Tibial artery (tissue), 4 donors: ENCODE measurements at places on chromosomes 5 and 9.
A peak's percentile ranks its signal among the peaks of the same experiment; 100 is the strongest.

GRCh38 chr5:10056228-10056760 is 193.4 kb downstream of the ATPSCKMT start:
- no peaks in the 10 kb centered on the region for H3K36me3 ChIP-seq
- H3K27me3 ChIP-seq = no peaks in the 10 kb centered on the region
- H3K27ac ChIP-seq = no peak overlapping the region
- no peak for DNase-seq
- H3K4me3 ChIP-seq = no peak overlapping the region
- H3K4me1 ChIP-seq = no peaks in the 10 kb centered on the region

- H3K36me3 ChIP-seq = no peaks in the 10 kb centered on the region
- H3K4me1 ChIP-seq = peaks cover 19% of the 10 kb centered on the region
- no peak for DNase-seq
- no peak overlapping the region for H3K4me3 ChIP-seq
- no peaks in the 10 kb centered on the region for H3K27me3 ChIP-seq
Measured at GRCh38 chr5:123517476-123517875, 5.5 kb downstream of the CSNK1G3 start.

GRCh38 chr5:1322955-1323802 is 21.7 kb downstream of the CLPTM1L start:
- H3K4me3 ChIP-seq = no peak overlapping the region
- peak; percentile 8 for DNase-seq
- H3K36me3 ChIP-seq = peaks cover 76% of the 10 kb centered on the region
- H3K4me1 ChIP-seq = peaks cover 6% of the 10 kb centered on the region
- H3K27ac ChIP-seq = no peak overlapping the region

DNA sequence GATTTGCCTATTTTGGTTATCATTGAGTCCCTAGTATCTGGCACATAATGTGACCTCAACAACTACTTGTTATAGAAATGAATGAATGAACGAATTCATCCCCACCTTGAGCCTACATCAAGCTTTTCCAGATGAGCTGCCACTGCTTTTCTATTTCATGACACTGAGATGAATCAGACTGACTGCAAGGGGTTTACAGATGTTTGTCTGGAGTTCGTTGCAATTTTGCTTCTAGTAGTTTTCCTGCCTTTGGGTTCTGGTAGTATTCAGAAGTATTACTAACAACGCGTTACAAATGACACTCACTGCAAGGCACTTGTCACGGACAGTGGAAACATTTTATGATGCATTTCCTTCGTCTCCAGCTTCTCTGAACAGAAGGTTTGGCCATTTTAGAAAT is 222.3 kb downstream of the CD180 start:
- no peak for DNase-seq

GRCh38 chr5:494667-495255 is 29.5 kb downstream of the SLC9A3 start:
- H3K4me1 ChIP-seq = no peaks in the 10 kb centered on the region
- H3K27me3 ChIP-seq = peaks cover 82% of the 10 kb centered on the region
- no peak overlapping the region for H3K4me3 ChIP-seq
- no peak for DNase-seq

DNA sequence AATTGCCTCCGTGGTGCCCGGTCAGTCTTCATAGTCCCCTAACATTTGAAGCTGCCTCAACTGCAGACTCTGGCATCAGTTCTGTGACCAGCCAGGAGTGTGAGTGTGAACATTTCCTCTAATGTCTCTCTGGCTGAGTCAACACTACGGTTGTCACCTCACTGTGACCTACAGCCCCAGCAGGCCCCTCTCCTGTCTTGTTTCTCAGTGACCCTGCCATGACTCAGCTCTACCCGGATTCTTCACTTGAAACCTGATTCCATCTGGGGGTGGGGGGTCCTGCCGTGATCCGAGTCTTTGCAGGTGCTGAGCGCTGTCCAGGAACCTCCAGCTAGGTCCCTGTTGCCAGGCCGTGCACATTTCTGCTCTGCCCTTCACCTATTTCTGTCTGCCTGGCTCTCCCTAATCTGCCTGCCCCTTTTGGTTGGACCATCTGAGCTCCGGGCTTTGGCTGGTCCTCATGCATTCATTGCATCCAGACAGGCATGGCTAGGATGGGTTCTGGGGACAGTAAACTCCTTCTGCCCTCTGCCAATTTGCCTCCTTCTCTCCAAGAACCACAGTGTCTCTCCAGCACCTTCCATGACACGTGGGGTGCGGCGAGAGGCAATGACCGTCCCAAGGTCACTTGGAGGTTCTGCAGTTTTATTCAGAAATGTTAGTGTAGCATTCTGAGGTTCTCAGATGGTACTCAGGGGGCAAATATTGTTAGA is 24.2 kb downstream of the STC2 start:
- H3K4me1 ChIP-seq = no peaks in the 10 kb centered on the region
- no peak overlapping the region for H3K27ac ChIP-seq
- no peak overlapping the region for H3K4me3 ChIP-seq
- H3K27me3 ChIP-seq = no peaks in the 10 kb centered on the region

GRCh38 chr5:127001621-127002296 is 28.6 kb downstream of the MARCHF3 start:
- H3K27me3 ChIP-seq = no peaks in the 10 kb centered on the region
- H3K27ac ChIP-seq = no peak overlapping the region
- H3K4me1 ChIP-seq = no peaks in the 10 kb centered on the region
- no peaks in the 10 kb centered on the region for H3K36me3 ChIP-seq
- H3K4me3 ChIP-seq = no peak overlapping the region

DNA sequence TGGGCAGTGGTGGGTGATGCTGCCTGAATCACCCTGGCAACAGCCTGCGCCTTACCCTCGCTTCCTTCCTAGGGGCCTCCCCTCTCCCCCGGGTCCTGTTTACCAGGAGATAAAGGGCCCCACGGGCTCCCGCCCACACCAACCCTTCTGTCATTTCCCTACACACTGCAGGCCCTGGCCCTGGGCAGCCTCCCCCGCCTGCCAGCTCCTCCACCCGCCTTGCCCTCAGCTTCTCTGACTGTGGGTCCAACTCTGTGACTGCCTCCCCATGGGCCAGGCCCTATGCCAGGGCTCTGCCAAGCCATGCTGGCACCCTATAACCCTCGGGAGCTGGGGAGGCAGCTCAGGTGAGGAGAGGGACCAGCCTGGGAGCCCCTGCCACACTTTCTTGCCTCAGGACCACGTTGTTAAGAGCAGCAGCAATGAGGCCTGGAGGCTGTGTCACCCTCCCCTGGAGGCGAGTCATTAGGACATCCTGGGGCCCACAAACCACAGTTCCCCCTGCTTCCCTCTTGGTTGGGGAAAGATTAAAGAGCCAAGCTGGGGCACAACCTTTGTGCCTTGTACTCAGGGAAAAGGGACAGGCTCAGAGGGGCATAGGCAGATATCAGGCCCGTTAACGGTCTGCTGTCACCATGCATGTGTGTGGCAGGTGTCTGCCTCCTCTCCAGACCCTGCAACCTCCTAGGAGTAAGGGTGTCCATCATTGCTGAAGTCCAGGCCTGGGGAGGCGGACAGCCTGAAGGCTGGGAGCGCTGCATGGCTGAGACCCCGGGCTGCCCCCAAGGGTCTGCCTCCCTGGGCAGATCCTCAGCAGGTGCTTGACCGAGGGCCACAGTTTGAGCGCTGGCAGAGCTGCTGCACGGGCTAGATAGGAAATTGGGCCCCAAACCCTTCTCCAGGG is 2.8 kb downstream of the MGAT4B start:
- no peaks in the 10 kb centered on the region for H3K27me3 ChIP-seq
- H3K4me1 ChIP-seq = no peaks in the 10 kb centered on the region
- H3K27ac ChIP-seq = no peak overlapping the region

DNA sequence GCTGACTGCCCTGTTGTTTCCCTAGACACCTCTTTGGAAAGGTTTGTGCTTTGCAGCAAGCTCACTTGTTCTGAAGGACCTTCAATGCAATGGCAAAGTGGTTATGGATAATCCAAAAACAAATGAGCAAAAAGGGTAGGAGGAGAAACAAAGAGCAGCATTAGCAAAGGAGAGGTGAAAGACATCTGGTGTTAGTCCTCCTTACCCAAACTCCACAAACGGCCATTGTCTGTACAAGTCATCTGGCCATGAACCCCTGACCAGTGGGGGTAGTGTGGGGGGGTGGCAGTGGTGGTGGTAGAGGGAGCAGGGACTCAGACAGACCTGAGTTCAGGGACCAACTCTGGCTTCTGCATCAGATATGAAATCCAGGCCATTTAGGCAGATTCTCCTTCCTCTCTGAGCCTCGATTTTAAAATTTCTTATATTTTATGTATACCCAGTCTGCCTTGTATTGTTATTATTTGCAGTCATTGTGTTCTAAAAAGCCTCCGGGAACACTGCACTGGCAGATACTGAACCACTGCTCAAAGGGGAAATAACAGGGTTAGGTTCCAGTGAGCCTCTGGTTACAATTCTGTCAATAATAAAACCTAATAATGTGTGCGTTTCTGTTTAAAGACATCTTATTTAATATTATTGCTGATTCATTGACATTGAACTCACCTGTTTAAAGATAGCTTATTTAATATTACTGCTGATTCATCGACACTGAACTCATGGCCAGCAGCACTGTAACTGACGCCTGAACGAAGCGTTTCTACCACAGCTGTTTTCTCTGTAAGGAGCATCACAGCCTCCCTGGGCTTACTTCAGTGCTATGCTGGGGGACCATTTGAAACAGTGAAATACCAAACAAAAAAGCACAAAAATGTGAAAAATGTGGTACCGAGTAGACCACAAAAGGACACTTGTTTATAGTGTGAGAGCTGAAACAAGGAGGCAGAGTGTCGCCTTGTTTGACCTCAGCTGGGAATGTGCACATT is 156.0 kb downstream of the SEC61B start:
- no peak overlapping the region for H3K27ac ChIP-seq
- H3K4me1 ChIP-seq = no peaks in the 10 kb centered on the region
- DNase-seq = no peak
- no peak overlapping the region for H3K4me3 ChIP-seq
- H3K36me3 ChIP-seq = no peaks in the 10 kb centered on the region

- H3K27me3 ChIP-seq = no peaks in the 10 kb centered on the region
- DNase-seq = no peak
- peaks cover 4% of the 10 kb centered on the region for H3K4me1 ChIP-seq
- no peaks in the 10 kb centered on the region for H3K36me3 ChIP-seq
Measured at GRCh38 chr9:110650261-110650660, 18.3 kb upstream of the MUSK start.

DNA sequence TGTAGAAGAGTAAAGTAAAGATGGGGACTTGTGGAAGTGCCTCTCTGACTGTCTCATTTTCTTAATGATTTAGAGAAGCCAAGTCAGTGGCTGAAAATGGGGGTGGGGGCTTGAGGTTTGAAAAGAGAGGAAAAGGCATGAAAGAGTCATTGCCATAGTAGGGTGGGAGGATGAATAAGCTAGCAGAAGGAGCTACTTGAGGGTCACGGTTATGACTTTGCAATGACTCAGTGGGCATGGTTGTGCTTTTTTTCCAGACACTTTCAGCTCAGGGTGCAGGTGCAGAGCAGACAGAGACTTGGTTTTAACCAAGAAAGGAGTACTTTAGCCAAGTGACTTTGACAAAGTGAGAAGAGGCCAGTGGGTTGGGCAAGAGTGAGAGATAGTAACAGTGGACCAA is 117.8 kb downstream of the PTTG1 start:
- H3K4me1 ChIP-seq = no peaks in the 10 kb centered on the region
- no peak for DNase-seq
- H3K4me3 ChIP-seq = no peak overlapping the region
- H3K27me3 ChIP-seq = no peaks in the 10 kb centered on the region
- no peak overlapping the region for H3K27ac ChIP-seq
- no peaks in the 10 kb centered on the region for H3K36me3 ChIP-seq

GRCh38 chr5:643351-643801 is 31.2 kb downstream of the CEP72 start:
- peaks cover 79% of the 10 kb centered on the region for H3K36me3 ChIP-seq
- no peaks in the 10 kb centered on the region for H3K4me1 ChIP-seq
- H3K27ac ChIP-seq = no peak overlapping the region
- H3K27me3 ChIP-seq = no peaks in the 10 kb centered on the region

DNA sequence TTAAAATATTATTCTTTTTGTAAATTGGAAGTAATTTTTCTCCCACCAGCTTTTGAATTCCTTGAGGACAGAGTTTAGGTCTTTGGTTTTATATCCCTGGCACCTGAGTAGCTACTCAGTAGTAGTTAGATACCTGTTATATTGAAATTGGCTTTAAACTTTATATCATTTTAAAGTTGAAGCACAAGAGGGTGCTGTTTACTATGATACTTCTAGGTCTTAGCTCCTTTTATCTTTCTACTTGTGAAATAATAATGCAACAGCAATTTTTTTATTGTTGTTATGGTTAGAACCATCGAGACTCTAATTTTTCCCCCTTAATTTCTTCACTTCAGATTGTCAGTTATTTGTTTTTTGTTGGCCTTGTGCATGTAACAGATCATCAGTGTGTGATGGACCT is 46.3 kb downstream of the AP3S1 start:
- H3K4me3 ChIP-seq = no peak overlapping the region
- peaks cover 6% of the 10 kb centered on the region for H3K36me3 ChIP-seq
- peaks cover 8% of the 10 kb centered on the region for H3K4me1 ChIP-seq
- H3K27me3 ChIP-seq = no peaks in the 10 kb centered on the region
- no peak for DNase-seq
- H3K27ac ChIP-seq = no peak overlapping the region

DNA sequence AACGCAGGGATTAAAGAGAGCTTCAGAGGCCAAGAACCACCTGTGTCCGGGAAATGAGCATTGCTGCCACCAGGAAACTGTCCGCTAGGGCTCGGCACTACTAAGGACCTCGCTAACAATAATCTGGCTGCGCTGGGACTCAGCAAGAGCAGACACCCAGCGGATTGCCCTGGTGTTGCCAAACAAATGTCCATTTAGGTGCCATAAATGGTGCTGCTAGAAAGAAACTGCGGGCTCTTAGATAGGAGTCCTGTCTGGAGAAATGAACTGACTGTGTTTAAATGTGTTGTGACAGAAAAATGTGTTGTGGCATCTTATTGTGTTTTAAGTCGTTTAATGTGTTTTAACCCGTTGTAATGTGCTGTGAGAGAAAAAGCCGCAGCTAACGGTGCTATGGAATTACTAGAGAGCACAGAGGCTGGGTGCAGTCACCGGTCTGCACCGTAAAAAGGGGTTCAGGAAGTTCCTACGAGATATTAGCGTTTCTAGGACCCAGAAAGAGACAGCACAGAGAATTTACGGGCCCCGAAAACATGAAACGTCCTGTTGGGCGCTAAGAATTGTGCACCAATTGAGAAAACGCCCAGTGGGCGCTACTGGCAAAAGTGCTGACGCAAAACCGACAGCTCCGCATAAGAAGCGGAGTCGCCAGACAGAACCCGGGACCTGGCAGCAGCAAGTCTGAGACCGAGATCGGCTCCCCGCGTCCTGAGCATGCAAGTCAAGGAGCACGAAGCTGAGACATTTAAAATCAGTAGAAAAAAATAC is 90.6 kb downstream of the ANXA2R start:
- peak overlapping the region; percentile 56 for H3K4me3 ChIP-seq
- H3K4me1 ChIP-seq = peaks cover 36% of the 10 kb centered on the region
- no peaks in the 10 kb centered on the region for H3K27me3 ChIP-seq

DNA sequence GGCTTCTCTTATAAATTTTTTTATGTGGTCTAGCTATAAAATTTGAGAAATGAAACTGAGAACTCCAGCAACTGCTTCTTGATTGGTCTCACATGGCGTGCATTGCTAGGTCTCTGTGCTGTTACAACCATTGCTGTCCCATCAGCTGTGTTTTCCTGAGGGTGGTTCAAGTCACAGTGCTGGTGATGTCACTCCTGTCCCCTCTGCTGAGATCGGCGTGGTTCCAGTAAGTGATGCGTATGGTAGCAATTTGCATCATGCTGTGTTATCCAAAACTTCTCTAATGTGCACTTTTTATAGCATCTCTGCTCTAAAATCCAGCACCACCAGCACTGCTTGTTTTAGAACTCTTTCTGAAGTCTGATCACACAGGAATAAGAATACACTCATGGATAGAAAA is 112.6 kb upstream of the ZNF608 start:
- no peaks in the 10 kb centered on the region for H3K36me3 ChIP-seq
- H3K4me1 ChIP-seq = no peaks in the 10 kb centered on the region
- no peak for DNase-seq
- no peaks in the 10 kb centered on the region for H3K27me3 ChIP-seq
- no peak overlapping the region for H3K4me3 ChIP-seq
- no peak overlapping the region for H3K27ac ChIP-seq
